ENCODE measurements at places on chromosomes 5 and 9.

- no peak for DNase-seq
Measured at GRCh38 chr5:162096448-162096847, 28.9 kb downstream of the GABRG2 start.

- DNase-seq: peak; percentile 24
Measured at GRCh38 chr5:142925795-142926194, 155.6 kb downstream of the ARHGAP26 start.

DNA sequence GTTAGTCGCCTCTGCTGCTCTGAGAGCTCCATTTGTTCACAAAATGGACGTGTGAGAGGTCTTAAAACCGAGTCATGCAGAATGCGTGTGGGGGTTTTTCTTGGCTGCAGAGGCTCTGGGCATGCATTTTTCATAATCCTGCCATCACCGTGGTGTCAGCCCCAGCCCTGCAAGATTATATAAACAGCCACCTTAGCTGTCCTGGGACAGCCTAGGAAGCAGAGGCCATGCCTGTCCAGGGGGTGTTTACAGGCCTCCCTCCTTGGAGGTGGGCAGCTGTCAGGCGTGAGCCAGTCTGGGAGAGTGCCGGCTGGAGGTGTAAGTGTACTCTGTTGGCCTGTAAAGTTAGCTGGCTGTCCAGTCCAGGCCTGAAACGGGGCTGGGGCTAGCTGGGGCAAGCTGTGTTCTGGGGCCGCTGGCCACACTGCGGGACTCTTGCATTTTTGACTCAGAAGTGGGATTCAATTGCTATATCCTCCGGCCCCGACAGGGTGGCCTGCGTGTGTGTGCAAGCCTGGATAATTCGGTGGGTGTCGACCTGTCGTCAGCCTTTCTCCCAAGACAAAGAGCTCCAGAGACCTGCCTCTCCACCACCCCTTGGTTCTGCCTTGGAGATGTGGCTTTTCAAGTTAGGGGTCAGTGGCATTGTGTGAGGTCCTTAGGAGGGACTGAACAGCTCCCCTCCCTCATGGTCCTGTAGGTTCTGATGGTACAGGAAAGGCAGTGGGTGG, 2.4 kb downstream of the WNK2 start:
- DNase-seq: no peak

- no peak for DNase-seq
Measured at GRCh38 chr5:124136609-124137008, 609.8 kb downstream of the ZNF608 start.

DNA sequence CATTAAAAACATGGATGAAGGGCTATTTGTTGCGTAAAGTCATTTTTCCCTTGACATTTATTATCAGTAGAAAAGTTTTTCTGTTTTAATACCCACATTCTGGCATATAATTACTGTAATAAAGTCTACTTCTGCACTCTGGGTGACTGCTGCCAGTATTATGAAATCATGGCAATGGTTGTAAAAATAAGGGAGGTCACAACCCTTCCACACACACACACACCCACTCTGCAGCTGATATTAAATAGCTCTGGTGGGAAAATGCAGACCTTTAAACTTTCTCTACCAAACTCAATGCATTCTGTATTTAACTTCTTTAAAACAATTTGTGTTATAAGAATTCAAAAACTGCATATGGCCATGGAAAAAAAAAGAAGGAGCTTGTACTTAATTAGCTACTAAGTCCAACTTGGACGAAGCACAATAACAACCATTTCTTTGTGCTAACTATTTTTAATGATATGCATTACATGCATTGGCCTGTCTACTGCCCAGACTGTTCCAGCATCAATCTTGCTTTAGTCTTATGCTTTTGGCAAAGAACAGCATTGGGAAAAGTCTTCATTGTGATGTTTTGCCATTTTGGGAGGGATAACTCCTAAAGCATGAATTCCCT, 137.6 kb upstream of the MAP3K1 start:
- DNase-seq: no peak

DNA sequence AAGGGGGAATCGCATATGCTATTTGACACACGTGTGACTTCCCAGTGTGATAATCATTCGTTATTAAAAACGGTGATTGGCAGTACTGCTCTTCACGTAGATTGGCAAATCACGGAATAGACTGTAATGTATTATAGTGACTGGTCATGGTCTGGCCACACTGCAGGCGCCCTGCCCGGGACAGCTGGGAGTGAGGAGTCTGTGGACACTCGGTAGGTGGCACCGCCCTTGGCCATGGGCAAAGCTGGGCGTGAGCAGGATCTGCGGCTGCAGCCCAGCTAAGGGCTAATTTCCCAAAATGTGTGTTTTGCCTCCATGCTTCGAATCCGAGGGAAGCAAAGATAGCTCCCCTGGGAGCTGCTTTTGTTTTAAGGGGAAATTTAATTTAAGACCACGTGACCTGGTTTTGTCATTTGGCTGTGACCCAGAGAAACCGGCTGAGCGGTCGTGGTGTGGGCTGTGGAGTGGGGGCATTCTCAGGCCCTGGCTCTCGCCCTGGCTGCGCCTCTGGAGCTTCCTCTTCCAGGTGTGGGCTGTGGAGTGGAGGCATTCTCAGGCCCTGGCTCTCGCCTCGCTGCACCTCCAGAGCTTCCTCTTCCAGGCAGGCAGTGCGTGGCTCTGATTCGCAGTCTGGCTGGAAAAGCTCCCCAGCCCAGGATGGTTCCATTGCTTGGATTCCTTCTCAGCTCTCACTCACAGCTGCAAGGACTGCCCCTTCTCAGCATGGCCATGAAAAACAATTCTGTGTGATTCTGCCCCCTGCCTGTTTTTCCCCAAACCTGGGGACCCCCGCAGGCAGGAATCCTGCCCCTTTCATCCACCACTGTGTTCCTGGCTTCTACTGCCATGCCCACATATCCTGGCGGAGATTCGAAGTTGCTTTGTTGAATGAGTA, 131.1 kb downstream of the OLFM1 start:
- DNase-seq: no peak

GRCh38 chr5:139611703-139612584, 36.2 kb upstream of the CXXC5 start:
- peak; percentile 34 for DNase-seq

- DNase-seq: no peak
Measured at GRCh38 chr9:68522954-68523353, 17.7 kb downstream of the TMEM252 start.

- peak; percentile 91 for DNase-seq
Measured at GRCh38 chr5:91162534-91163381, 220.4 kb downstream of the ARRDC3 start.

DNA sequence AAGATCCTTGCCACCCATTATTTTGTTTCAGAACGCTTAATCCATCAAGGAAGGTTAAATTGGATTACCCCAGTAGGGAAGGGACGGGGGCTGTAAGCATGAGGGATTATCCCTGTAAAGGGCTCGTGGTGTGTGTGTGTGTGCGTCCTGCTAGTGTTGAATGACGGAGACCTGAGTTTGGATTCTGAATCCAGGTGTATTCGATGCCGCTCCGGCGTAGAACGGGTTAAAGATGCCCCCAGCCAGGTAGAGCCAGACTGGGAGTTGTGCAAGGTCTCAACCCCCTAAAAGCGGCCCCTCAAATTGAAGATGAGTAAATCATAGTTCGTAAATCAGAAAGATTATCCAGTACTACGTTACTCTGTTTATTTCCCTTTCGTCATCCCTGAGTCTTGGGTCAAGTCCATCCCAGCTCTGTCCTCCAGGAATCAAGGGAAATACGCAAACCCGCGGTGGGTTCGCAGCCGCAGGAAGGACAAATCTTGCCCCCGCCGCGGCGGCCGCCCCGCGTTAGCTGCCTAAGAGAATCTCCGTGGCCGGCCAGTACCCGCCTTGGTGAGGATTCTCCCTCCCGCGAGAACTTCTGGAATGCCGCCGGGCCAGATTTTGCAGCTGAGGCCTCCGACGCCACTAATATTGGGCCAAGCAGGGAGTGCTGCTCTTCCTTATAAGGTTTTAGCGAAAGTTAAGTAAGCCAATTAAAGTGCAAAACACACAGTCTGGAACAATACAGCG, 586 bp upstream of the MTAP start:
- DNase-seq: no peak
